ENCODE measurements at places on chromosomes 2 and 18.
A peak's percentile ranks its signal among the peaks of the same experiment; 100 is the strongest.

GRCh38 chr2:197560146-197560665 lies 44.3 kb downstream of the MOB4 start:
- DNase-seq: no peak

DNA sequence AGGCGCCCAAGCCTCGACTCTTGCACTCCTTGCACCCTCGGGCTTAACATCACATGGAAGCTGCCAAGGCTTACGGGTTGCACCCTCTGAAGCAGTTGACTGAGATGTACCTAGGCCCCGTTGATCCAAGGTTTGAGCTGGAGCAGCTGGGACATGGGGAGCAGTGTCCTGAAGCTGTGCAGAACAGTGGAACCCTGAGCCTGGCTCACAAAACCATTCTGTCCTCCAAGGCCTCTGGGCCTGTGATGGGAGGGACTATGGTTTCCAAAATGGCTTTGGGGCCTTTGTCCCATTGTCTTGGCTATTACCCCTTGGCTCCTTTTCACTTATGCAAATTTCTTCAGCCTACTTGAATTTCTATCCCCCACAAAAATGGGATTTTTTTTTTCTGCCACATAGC lies 454.0 kb downstream of the PIK3C3 start:
- no peak for DNase-seq

- DNase-seq: no peak
Measured at GRCh38 chr2:181836583-181836982, 54.9 kb upstream of the ITPRID2 start.

DNA sequence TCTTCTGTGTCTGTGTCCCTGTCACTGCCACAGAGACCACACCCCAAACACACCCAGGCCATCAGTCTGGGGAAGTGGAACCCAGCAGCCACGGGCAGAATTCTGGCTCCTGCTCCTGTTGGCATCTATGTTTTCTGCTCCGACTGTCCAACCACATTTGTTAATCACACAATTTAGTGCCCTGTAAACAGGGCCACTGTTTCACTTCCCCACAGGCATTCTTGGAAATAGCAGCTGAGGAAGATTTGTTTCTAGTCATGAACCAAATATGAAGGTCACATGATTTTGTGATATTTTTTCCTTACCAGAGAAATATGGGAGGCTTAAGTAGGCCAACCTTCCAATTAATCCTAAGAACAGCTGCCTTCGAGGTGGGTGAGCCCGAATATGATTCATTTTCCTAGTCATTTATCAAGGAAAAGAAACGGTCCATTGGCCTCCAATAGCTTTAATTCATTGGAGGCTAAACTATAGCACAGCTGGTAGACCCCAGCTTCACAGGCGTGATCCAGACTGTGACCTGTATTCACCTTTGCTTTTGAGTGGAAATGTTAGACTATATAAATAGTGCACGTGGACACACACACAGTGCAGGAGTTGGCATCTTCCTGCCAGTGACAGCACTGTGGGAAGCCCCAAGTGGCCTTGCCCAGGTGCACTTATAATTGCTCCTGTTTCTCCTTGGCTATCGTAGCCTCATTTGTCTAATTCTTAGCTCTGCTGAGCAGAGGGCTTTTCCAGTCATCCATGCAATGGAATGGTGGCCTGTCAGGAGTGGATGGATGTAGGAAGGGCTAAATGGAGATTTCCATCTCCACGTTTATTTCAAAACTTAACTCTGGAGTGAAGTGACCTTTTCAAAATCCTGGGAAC lies 267.9 kb downstream of the LPIN1 start:
- DNase-seq: no peak

GRCh38 chr2:217289907-217290280 lies 430.0 kb upstream of the TNP1 start:
- no peak for DNase-seq

DNA sequence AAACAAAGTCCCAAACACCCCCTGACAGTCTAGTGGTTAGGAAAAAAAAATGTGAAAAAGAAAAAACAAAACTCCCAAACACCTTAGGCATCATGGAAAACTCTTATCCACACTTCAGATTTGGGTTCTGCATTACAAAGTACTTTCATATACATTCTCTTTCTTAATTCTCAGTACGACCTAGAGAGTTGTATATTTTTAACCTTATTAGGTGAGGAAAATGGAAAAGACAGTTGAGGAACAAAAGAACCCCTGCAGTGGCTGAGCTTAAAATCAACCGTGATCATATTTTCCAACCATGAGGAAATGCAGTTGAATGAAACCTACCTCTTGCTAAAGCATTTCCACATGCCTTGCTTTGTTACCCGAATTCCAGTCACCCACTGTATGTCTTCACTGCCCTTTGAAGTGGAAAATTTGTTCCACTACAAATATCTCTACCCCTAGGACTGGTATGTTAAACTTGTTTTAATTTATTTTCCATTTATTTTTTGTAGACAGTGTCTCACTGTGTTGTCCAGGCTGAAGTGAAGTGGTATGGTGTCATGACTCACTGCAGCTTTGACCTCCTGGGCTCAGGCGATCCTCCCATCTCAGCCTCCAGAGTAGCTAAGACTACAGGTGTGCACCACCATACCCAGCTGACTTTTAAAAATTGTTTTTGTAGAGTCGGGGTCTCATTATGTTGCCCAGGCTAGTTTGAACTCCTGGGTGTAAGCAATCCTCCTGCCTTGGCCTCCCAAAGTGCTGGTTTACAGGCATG lies 56.9 kb upstream of the LPIN2 start:
- DNase-seq: no peak

DNA sequence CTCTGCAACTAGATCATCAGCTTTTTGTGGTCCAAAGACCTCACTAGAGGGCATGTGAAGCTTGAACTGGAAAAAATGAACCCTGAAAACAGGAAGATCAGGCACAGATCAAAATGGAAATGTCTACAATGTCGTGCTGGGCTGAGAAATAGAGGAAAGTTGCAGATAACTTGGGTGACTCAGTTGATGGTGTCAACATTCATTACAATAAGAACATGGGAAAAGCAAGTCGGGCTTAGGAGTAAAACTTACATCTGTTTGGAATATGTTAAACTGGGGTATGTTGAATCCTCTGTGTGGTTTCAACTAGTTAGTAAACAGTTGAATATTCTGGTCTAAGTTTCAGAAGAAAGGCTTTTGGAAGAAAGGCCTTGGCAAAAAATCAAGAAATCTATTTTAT lies 940.4 kb downstream of the ERBB4 start:
- no peak for DNase-seq

DNA sequence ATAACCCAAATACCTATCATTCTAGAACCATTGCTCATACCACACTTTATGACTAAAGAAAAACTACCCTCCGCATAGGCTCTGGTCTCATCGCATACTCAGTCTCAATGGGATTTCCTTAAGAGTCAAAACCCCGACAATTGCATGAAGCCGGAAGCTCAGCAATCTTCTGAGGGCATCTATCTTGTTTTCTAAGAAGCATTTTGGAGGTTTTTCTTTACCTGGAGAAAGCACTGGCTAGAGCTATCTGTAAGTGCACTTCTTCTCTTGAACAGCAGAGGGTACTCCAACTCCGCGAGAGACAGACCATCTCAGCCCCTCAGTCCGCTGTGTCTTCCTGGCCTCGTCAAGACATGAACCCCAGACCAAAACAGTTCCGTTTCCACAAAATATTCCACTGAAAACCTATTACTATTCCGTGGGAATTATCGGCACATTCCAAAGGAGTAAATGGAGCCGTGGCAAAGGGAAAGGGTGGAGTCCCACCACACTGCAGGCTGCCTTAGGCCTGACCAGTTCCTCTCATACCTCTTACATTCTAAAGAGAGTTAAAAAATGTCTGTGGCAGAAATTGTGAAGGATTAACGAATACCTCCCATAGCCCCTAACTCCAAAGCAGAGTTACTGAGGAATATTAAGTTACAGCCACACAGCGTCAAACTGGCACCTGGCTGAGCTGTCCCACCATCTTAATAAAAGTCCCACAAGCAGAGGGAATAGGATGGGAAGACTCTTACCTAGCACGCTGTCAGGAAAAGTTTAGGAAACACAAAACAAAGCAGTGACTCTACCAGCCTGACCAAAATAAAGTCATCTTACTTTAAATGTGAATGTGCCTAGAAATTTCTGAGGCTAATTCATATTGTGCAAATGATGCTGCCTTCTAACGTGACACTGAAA lies 325.6 kb upstream of the VRK2 start:
- peak; percentile 25 for DNase-seq

GRCh38 chr2:190794377-190794776 lies 86.2 kb upstream of the GLS start:
- no peak for DNase-seq

GRCh38 chr18:11868230-11868629 lies 17.0 kb downstream of the CHMP1B start:
- no peak for DNase-seq

- no peak for DNase-seq
Measured at GRCh38 chr2:118322406-118322805, 234.1 kb downstream of the INSIG2 start.

GRCh38 chr2:238999291-238999741 lies 151.4 kb downstream of the TWIST2 start:
- no peak for DNase-seq

- no peak for DNase-seq
Measured at GRCh38 chr2:161576421-161576820, 47.8 kb upstream of the SLC4A10 start.

GRCh38 chr2:238908960-238909951 lies 61.4 kb downstream of the TWIST2 start:
- DNase-seq: no peak

DNA sequence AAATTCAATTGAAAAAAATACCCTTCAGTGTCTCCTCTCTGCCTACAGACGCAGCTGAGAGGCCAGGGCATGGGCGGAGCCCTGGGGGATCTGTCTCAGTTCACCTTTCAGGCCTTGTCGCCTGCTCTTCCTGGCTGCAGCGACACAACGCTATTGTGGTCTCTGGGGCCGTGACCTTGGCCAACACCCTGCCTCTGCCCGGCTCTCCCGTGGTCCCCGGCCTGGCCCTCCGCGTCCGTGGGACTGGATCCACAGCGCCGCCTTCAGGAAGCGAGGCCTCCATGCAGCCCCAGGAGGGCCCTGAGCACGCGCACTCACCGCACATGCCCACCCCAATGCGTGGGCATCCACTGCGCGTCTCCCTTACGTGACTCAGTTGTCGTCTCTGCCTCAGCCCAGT lies 81.1 kb downstream of the MRPS9 start:
- no peak for DNase-seq

- DNase-seq: no peak
Measured at GRCh38 chr18:49212819-49213218, 247.6 kb downstream of the DYM start.

DNA sequence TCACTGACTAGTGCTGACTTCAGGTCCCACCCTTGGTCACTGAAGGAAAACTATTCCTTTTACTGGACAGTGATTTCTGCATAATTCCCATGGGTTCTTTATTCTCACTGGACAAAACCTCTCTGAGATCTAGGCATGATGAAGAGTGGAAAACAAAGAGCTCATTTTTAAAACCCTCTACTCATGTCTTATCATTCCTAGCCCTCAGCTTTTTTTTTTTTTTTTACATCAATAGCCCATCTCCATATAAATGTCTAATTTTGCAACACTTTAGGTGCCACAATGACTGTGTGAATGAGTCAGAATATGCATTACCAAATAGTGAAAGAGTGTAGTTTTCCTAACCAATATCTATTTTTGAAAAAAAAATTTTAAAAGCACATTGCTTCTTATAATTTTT lies 74.8 kb downstream of the TCF4 start:
- DNase-seq: no peak

- peak; percentile 12 for DNase-seq
Measured at GRCh38 chr18:21897811-21898210, 157.2 kb downstream of the MIB1 start.

GRCh38 chr2:135586148-135586547 lies 54.9 kb downstream of the R3HDM1 start:
- DNase-seq: no peak

- no peak for DNase-seq
Measured at GRCh38 chr2:27932396-27932795, 41.9 kb downstream of the BABAM2 start.

DNA sequence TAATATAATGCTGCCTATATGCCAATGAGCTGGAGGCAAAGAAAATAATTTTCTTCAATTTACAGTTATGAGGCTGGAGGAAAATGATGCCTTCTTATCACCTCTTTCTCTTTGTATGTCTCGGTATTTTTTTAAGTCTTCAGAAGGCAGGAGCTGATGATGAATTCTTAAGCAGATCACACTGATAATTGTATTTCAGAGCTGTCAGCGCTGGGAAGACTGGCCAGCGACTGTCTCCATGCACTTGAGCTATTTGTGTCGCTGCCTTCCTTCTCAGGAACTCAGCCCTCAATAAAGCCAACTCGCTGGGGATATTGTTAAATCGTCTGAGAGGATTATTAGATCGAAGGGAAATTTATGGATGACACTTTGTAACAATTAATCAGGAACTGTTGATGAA lies 40.3 kb downstream of the PTGR3 start:
- DNase-seq: no peak

DNA sequence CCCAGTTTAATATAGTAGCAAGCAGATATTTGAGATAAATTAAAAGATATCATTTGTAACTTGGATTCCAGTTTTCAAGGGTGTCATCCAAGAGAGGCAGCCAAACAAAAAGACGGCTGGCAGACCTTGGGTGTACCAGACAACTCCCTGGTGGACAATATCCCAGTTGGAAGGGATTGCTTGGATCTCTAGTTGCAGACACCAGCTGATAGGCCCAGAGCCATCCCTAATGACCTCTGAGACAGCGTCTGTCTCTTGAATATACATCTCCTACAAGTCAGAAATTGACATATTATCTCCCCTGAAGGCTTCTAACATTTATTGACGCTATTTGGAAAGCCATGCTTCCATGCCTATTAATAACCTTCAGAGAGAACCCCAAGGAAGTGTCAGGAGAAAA lies 67.7 kb downstream of the ACVR1 start:
- no peak for DNase-seq

- DNase-seq: peak; percentile 19
Measured at GRCh38 chr2:61662990-61663389, 124.8 kb upstream of the XPO1 start.

DNA sequence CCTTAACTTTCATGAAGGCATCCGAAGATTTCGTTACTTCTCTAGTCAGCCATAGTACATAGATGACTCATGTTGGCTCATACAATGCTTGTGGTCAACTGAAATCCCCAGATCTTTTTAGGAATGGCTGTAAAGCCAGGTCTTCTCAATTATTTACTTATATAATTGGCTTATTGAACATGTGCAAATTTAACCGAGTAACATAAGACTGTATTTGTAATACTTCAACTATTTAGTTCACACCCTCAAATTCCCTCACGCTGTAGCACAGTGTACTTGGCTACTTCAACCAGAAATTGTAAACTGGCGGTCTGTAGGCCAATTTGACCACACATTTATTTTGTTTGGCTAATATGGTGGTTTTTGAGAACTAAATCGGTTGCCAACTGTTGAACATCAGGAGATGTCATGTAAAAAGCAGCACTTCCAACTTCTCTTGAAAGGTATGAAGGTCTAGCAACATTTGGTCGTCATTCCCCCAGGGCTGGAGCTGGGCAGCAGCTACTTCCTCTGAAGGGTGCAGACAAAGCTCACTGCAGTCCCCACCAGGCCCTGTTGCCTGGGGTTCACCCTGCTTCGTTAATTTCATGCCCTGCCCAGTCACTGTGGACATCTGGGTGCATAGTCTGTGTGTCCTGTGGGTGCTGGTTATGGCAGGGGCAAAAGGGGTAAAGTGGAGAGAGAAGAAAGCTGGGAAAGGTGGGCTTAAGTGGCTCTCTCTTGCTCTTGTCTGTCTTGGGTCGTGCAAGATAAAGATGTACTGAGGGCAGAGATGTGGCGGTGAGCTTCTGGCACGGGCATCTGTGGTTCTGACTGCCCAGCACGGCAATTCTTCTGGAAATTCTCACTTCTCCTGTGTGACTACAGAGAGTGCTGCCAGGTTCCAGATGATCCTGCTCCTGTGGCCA lies 3.2 kb upstream of the SH3RF3 start:
- DNase-seq: no peak

- no peak for DNase-seq
Measured at GRCh38 chr2:183001948-183002347, 36.3 kb downstream of the NCKAP1 start.
